ENCODE measurements at places on chromosomes 6 and 20. TPM values are rescaled to one million over a fixed set of nuclear protein-coding genes. Genes with fewer than 3 reads are reported as not detected.

DNA sequence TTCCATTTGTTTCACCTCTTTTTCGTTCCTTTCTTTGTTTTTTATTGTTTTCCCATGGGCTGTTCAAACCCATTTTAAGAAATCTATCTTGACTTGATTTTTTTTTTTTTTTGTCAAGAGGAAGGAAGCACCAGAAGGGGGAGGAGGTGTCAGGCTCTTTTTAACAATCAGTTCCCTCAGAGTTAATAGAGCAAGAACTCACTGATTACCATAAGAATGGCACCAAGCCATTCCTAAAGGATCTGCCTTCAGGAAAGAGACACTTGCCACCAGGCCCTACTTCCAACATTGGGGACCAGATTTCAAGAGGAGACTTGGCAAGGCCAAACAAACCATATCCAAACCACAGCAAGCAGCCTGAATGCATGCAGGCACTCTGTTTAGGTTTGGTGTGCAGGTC lies 168.0 kb downstream of the OTOR start:
- no peaks in the 10 kb centered on the region for H3K27me3 ChIP-seq
- H3K27ac ChIP-seq: no peak overlapping the region
- H3K4me1 ChIP-seq: no peaks in the 10 kb centered on the region
- H3K36me3 ChIP-seq: no peaks in the 10 kb centered on the region

- no peaks in the 10 kb centered on the region for H3K27me3 ChIP-seq
- H3K4me3 ChIP-seq: no peak overlapping the region
- DNase-seq: no peak
- no peak overlapping the region for H3K27ac ChIP-seq
These were observed 33.9 kb downstream of the SCAF8 start for GRCh38 chr6:154767003-154767723.

DNA sequence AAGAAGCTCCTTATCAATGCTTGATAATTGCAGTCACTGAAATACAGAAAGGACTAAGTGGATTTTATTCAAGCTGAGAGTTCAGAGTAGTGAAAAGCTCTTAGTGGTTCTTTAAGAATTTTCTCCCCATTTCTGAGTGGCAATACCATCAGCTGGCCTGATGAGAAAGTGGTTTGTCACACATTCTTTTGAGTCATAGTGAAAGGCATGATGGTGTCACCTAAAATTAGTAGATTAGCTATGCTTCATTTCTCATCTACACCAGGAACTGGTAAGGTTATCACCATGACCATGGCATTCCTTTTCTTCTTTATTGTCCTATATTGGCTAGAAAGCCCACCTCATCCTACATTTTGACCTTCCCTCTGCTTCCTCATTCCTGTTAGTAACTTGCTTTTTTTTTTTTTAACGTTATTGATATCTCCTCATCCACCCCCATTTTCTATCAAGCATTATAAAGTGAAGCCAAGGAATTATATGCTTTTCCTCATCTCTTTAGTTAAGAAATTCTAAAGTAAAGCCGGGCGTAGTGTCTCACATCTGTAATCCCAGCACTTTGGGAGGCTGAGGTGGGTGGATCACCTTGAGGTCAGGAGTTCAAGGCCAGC lies 67.4 kb upstream of the LOC128125822 start:
- H3K4me1 ChIP-seq: no peaks in the 10 kb centered on the region
- H3K27me3 ChIP-seq: no peaks in the 10 kb centered on the region
- no peak overlapping the region for H3K27ac ChIP-seq
- no peaks in the 10 kb centered on the region for H3K36me3 ChIP-seq

DNA sequence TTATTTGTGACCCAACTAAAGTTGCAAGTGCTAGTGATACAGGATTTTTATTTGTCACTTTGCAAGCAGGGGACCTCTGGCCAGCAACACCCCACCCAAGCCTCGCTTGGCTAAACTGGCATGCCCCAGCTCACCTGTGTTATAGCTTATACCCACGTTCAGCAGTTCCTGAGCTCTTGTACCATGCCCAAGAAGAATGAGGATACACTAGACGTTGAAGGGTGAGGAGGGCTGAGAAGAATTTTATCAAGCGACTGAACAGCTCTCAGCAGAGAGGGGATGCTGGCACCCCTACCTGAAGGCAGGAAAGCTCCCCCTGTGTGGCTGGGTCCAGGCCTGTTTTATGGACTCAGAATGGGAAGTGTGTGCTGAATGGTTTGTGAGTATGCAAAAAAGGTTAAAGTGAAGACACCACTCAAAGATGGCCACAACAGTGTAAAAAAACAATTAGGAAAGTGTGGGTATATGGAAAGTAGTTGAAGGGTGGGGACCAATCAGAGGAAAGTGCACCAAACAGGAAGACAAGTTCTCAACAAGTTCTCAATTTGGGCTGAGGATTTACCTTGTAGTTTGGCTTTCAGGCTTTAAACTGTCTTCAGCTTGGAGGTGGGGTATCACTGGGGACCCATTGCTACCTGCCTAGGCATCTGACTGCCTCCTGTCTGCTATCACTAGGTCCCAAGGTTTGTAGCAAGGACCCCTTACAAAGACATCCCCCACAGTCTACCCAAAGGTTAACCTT lies 15.0 kb downstream of the BTN2A1 start:
- H3K27me3 ChIP-seq: no peaks in the 10 kb centered on the region
- H3K27ac ChIP-seq: peak overlapping the region; percentile 89
- no peaks in the 10 kb centered on the region for H3K36me3 ChIP-seq
- no peaks in the 10 kb centered on the region for H3K4me1 ChIP-seq
- no peak overlapping the region for H3K4me3 ChIP-seq

- no peaks in the 10 kb centered on the region for H3K36me3 ChIP-seq
- no peaks in the 10 kb centered on the region for H3K4me1 ChIP-seq
- no peak overlapping the region for H3K27ac ChIP-seq
- DNase-seq: no peak
These were observed 18.1 kb downstream of the NPEPL1 start for GRCh38 chr20:58710481-58711265.

DNA sequence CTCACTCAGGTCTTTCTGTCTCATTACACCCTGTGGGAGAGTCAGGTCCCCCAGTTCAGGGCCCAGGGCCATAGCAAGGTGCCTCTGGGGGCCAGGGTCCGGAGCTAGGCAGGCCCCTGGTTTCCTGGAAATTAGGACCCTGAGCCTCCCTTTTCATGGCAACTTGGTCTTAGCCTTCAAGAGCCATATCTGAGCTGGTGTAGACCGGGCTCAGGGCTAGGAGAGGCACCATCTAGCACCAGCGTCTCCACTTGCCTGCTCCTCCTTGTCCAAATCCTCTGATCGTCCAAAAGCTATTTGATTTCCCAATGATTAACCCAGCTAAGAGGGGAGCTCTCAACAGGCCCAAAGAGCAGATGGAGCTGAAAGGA lies 5.6 kb downstream of the MDFI start:
- DNase-seq: no peak
- no peaks in the 10 kb centered on the region for H3K36me3 ChIP-seq
- no peaks in the 10 kb centered on the region for H3K4me1 ChIP-seq
- H3K27ac ChIP-seq: no peak overlapping the region

DNA sequence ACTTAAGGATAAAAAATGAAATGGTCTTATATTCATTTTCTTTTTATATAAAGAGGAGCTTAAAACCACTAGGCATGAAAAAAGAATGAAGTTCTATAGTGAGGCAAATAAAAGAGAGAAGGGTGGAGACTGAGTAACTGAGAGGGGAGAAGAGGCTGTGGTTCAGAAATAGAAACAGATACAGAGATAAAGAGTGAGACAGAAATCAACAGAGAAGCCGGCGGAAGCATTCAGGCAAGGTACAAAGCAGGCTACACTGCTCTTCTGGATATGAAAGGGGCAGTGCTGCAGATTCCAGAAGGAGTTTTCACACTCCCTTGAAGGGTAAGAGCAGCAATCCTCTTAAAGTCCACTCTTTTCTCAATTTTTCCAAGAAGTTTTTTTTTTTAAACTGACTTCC lies 29.9 kb downstream of the NFATC2 start:
- no peak for DNase-seq
- H3K27me3 ChIP-seq: no peaks in the 10 kb centered on the region
- no peak overlapping the region for H3K27ac ChIP-seq
- no peaks in the 10 kb centered on the region for H3K36me3 ChIP-seq
- no peak overlapping the region for H3K4me3 ChIP-seq

DNA sequence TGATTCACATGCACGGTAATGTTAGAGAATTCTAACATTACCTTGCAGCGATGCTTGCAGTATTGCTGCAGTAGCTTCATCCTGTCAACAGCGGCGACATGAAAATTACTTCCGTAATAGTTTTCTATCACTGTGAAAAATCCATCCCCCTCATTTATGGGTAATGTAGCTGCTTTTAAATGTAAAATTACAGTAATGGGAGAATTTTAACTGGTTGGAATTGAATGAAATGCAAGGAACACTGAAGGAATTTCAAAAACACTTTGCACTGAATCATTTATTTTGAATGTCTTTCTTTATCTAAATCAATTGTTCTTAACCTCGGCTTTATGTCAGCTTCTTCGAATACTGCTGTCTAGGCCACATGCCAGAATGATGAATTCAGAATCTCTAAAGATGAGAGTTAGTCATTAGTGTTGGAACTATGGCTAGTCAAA lies 102.4 kb upstream of the HIVEP1 start:
- no peaks in the 10 kb centered on the region for H3K36me3 ChIP-seq
- H3K4me1 ChIP-seq: no peaks in the 10 kb centered on the region
- no peak overlapping the region for H3K4me3 ChIP-seq
- no peaks in the 10 kb centered on the region for H3K27me3 ChIP-seq
- H3K27ac ChIP-seq: no peak overlapping the region

The SLC22A7 gene
- total RNA-seq: 227 TPM

The MAS1L gene
- total RNA-seq: not detected

The CDSN gene
- not detected for total RNA-seq

The ID4 gene
- total RNA-seq: 2.0 TPM

Measured in right lobe of liver (tissue), 6 donors.